ENCODE measurements at places on chromosomes 16 and 17.

- no peak for DNase-seq
Measured at GRCh38 chr17:17203173-17203730, 2.9 kb downstream of the PLD6 start.

GRCh38 chr16:84833144-84833500, 13.3 kb downstream of the CRISPLD2 start:
- no peak for DNase-seq

DNA sequence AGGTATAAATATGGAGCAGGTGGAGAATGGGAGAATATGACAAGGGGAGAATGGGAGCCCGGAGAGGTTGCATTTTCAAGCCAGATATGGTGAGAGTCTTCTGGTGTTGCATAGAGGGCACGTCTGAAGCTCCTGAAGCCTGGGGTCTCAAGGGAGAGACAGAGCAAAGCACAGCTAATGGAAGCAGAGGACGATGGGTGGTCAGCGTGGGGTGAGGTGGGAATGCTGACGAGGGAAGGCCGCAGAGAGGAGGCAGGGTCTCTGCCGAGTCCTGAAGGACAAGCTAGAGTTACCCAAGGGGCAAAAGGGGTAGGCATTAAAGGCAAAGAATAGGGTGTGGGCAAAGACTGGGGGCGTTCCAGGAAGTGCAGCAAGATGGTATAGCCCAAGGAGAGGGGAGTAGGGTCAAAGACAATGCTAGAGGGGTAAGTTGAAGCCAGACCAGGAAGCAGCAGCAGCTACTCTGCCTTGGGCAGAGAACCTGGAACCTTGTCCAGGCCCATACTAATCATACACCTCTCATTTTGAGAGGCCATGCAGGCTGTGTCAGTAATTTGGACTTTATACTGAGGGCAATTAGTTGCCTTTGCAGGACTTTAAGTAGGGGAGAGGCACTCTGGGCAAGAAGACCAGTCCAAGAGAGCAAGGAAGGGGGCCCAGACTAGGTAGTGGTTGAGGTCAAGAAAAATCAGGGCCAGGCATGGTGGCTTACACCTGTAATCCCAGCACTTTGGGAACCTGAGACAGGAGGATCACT, 2.7 kb downstream of the OTOP3 start:
- DNase-seq: no peak

DNA sequence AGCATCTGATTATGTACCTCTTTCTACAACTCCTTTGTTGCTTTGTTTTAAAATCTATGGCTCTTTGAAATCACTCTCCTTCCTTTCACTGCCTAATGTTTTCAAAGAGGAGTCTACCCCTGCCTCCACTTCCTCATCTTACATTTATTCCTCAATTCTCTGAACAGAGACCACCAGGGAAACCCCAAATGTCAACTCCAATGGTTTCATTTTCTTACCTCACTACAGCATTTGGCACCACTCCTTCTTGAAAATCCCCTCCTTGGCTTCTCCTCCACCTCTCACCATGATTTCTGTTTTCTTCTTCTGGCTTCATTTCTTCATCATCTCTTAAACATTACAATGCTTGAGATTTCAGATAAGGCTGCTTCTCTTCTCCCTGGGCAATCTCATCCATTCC, 2.4 kb upstream of the PIK3R5 start:
- no peak for DNase-seq

- no peak for DNase-seq
Measured at GRCh38 chr17:57419940-57420550, 163.7 kb downstream of the MSI2 start.

GRCh38 chr17:69401251-69401650, 13.2 kb upstream of the MAP2K6 start:
- no peak for DNase-seq

GRCh38 chr16:80693553-80693952, 110.8 kb downstream of the CDYL2 start:
- DNase-seq: no peak

DNA sequence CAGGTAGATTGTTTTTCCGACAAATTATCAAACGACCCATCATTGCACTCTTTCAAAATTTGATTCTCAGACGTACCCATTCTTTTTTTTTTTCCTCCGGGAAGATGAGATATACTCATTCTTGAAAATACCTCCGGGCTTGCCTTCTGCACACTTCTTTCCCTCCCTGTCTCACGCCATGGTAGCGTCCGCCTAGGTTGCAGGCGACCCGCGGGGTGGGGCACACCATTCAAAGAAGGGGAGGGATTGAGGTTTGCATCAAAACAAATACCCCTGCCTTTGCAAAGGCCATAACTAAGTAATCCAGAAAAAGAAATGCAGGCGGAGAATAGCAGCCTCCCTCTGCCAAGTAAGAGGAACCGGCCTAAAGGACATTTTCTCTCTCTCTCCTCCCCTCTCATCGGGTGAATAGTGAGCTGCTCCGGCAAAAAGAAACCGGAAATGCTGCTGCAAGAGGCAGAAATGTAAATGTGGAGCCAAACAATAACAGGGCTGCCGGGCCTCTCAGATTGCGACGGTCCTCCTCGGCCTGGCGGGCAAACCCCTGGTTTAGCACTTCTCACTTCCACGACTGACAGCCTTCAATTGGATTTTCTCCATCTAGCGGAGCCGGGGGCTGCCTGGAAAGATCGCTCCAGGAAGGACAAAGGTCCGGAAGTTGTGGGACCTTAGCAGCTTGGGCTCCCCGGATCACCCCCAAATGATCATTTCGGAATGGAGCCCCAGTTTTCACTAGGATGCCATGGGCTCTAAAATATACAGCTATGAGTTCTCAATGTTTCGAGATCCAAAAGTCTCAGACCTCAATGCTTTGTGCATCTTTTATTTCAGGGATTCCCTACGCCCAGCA, 843 bp downstream of the TP53 start:
- DNase-seq: peak; percentile 90

- no peak for DNase-seq
Measured at GRCh38 chr16:65111306-65111705, 10.6 kb downstream of the CDH11 start.

GRCh38 chr17:45852535-45853297, 8.0 kb downstream of the SPPL2C start:
- peak; percentile 81 for DNase-seq

DNA sequence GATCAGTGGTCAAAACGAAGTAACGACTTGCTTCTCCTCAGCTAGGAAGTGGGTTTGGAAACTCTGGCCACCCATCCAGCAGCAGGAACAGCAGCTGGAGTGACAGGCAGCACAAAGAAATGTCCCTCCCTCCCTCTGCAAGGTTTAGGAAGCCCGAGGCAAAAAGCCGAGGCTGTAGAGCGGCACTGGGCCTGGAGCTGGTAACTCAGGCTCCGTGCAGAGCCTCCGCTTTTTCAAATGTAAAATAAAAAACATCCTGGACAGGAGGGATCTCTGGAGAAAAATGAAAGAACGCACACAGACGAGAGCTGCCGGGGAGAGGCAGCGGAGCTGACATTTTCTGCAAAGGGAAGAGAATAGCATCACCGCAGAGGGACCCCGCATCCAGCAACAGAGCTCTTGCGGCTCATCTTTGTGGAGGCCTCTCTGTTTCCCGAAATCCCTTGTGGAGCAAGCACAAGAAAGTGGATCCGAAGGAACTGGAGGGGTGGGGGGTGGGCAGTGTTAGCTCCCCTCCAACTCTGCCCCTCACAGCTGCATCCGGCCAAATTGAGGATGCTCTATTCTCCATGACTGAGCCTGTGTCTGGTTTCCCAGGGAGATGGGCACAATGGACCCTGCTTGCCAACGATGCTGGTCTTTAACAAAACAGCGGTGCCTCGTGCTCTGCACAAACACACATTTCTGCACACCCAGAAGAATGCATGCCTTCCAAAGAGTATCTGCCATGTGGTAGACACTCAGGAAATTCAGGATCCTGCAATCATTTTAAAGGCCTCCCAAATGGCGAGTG, 335.5 kb upstream of the ZFHX3 start:
- peak; percentile 24 for DNase-seq

DNA sequence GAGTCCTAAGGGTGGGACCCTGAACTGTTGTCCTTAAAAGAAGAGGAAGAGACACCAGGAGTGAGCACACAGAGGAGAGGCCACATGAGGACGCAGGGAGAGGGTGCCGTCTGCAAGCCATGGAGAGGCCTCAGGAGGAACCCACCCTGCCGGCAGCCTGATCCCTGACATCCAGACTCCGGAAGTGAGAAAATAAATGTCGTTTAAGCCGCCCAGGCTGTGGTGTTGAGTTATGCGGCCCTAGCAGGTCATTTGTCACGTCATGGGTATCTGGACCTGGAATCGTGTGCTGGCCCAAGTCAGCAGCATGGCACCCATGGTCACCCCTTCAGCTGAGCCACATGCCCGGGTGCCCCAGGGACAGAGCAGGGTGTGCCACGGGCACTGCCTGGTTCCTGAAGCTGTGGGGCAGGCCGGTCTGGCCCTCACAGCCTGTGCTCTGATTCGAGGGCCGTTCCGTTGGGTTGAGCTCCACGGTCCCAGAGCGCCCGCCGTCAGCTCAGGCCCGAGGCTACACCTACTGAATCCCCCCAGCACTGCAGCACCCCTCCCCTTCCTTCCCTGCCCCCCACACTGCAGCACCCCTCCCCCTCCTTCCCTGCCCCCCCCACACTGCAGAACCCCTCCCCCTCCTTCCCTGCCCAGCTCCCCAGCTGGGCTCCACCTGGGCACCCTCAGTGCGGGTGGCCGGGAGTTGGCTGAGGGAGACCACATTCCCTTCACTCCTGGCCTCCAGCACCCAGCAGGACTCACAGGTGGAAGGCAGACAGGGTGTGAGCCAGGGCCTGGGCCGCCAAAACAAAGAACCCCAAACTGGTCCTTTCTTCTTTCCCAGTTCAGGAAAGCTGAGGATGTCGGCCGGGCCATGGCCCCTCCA, 2.7 kb upstream of the CCDC57 start:
- no peak for DNase-seq

All from neural progenitor cell (in vitro differentiated cells).